Activated CD8-positive, alpha-beta memory T cell treated with anti-CD3 and anti-CD28 coated beads, Interleukin-2, amount 50 U/mL, for 4 hours (primary cell): ENCODE measurements at places on chromosomes 5 and 9.

- no peak for DNase-seq
Measured at GRCh38 chr5:140312067-140312790, 9.3 kb upstream of the PFDN1 start.

- DNase-seq = peak; percentile 26
Measured at GRCh38 chr5:16666883-16667398, 50.1 kb upstream of the RETREG1 start.

GRCh38 chr9:112274600-112274999 is 58.8 kb downstream of the PTBP3 start:
- DNase-seq = no peak

DNA sequence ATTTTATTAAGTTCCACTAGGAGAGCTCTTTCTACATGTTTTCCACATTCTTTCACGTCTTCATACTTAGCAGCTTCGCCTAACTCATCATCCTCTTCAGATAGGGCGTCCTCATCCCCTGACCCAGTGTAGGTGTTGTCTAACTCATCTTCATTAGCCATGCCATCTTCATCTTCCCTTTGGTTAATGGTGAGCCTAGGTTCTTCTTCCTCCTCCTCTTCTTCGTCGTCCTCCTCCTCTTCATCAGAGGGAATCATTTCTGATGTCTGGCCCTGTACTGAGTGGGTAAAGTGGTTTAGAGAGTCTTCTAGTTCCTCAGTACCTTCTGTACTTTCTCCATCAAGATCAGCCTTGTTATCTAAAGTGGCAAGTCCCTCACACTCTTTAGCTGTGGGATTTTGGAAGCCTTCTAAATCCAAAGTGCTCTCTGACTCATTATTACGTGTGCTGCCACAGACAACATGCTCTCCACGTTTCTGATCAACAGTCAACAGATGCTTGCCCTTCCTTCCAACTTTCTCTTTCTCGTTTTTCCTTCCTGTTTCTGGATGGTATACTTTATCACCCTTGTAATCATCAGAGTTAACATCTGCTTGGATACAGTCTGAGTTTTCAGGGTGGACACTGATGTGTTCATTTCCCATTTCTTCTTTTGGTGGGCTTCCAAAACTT is 31.1 kb downstream of the TUT7 start:
- DNase-seq = no peak

GRCh38 chr5:124332273-124332672 is 414.2 kb downstream of the ZNF608 start:
- DNase-seq = no peak

- no peak for DNase-seq
Measured at GRCh38 chr9:34046784-34047379, 1.8 kb downstream of the UBAP2 start.
